Left ventricle myocardium superior (tissue), 1 donor: ENCODE measurements at places on chromosomes 1 and 21. TPM values are rescaled to one million over a fixed set of nuclear protein-coding genes. Genes with fewer than 3 reads are reported as not detected.

CD34 gene
- 72.1 TPM for total RNA-seq

TSHB gene
- total RNA-seq = not detected

CLCA2 gene
- total RNA-seq = not detected

CYP4A22 gene
- not detected for total RNA-seq

MINDY1 gene
- total RNA-seq = 40.6 TPM

FAM151A gene
- total RNA-seq = 1.2 TPM

LCK gene
- 0.50 TPM for total RNA-seq

CDCA8 gene
- 0.32 TPM for total RNA-seq

INKA2 gene
- 23.1 TPM for total RNA-seq

NUP210L gene
- 0.27 TPM for total RNA-seq

GUCA2A gene
- not detected for total RNA-seq

LCE3E gene
- not detected for total RNA-seq

PADI3 gene
- not detected for total RNA-seq

RGS16 gene
- 1.1 TPM for total RNA-seq

PPFIA4 gene
- total RNA-seq = 21.3 TPM

DDOST gene
- 135 TPM for total RNA-seq

BMP8B gene
- 0.40 TPM for total RNA-seq

GPR3 gene
- total RNA-seq = 0.12 TPM

PCAT6 gene
- 0.79 TPM for total RNA-seq

SV2A gene
- 0.22 TPM for total RNA-seq

OR2T27 gene
- total RNA-seq = not detected

PAQR6 gene
- 0.32 TPM for total RNA-seq

SPRR1B gene
- not detected for total RNA-seq

HMGN1 gene
- 75.4 TPM for total RNA-seq

C1orf115 gene
- total RNA-seq = 22.7 TPM

NEK2 gene
- 0.25 TPM for total RNA-seq

SYCP1 gene
- not detected for total RNA-seq

IL12RB2 gene
- 0.37 TPM for total RNA-seq

UBE2U gene
- 1.2 TPM for total RNA-seq

OR10Z1 gene
- not detected for total RNA-seq

LRRC42 gene
- 13.2 TPM for total RNA-seq

MPL gene
- total RNA-seq = 0.40 TPM

AMY1A gene
- total RNA-seq = not detected

RCC2 gene
- 11.6 TPM for total RNA-seq

NBL1 gene
- 49.1 TPM for total RNA-seq

LRRC47 gene
- 57.5 TPM for total RNA-seq

CRYBG2 gene
- total RNA-seq = not detected

EPHA2 gene
- 7.6 TPM for total RNA-seq

OR2M3 gene
- total RNA-seq = not detected

HSD3B1 gene
- total RNA-seq = not detected

TFF3 gene
- 5.3 TPM for total RNA-seq

PLEKHA6 gene
- 21.6 TPM for total RNA-seq

MX2 gene
- 7.1 TPM for total RNA-seq

RGSL1 gene
- total RNA-seq = not detected

WNT3A gene
- total RNA-seq = not detected

GPX7 gene
- 4.2 TPM for total RNA-seq

PLCH2 gene
- 0.25 TPM for total RNA-seq

TMEM52 gene
- 1.7 TPM for total RNA-seq

C1orf226 gene
- total RNA-seq = 5.8 TPM

LORICRIN gene
- not detected for total RNA-seq

CYYR1 gene
- total RNA-seq = 27.5 TPM

TAS1R2 gene
- not detected for total RNA-seq
